ENCODE measurements at places on chromosomes 4 and X. TPM values are rescaled to one million over a fixed set of nuclear protein-coding genes. Genes with fewer than 3 reads are reported as not detected.

GRCh38 chrX:11532291-11533078 is 133.2 kb downstream of the ARHGAP6 start:
- DNase-seq = no peak

- DNase-seq = no peak
Measured at GRCh38 chr4:10589799-10590198, 94.8 kb downstream of the CLNK start.

DNA sequence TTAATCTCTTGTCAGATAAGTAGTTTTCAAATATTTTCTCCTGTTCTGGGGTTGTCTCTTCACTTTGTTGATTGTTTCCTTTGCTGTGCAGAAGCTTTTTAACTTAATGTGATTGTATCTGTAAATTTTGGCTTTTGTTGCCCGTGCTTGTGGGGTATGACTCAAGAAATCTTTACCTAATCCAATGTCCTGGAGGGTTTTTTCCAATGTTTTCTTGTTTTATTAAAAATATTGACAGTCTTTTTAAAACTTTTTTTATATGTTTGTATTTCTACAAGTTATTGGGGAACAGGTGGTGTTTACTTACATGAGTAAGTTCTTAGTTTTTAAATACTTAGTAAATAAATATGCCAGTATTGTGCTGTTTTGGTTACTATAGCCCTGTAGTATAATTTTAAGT is 44.9 kb downstream of the RTL3 start:
- DNase-seq = no peak

DNA sequence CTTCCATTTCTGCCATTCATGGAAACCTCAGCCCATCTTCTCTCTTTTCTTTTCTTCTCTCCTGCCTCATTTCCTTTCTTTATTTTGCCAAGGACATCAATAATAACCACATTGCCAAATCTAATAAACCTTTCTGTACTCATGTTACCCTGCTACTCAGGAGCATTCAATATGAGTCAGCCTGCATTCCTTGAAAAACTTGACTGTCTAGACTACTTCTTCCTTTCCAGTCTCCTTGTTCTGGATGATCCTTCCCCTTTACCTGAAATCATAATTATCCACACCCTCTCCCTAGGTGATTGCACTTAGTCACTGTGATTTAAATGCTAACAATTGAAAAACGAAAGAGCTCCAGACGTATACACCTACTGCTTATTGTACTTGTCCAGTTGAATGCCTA is 253.2 kb upstream of the CENPE start:
- no peak for DNase-seq

The CXorf66 gene
- total RNA-seq = not detected

The ITGB1BP2 gene
- 0.74 TPM for total RNA-seq

Measured in SJSA1 (cell line).